CD4-positive, alpha-beta T cell treated with Interleukin-10 for 1 hour (primary cell): ENCODE measurements at places on chromosomes 7 and 10.
A peak's percentile ranks its signal among the peaks of the same experiment; 100 is the strongest.

DNA sequence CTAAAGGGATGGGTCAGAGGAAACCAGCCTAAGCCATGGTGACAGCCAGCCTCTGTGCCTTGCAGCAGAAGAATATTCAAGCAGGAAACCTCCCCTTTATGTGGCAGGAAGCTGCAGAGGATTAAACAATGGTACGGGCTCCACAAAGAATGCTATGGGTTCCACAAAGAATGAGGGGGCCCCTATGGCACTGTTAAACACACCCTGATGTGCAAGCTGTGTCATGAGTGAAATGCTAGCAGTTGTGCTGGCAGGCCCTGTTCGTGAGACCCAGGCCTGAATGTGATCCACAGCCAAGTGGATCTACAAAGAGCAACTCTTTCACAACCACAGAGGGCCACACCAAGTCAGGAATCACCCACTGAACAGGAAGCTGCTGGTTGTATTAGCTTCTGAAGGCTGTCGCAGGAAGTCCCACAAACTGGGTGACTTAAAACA is 68.9 kb downstream of the MYOF start:
- peak; percentile 47 for DNase-seq

GRCh38 chr10:43888586-43888985 is 239.9 kb upstream of the ZNF32 start:
- no peak for DNase-seq

DNA sequence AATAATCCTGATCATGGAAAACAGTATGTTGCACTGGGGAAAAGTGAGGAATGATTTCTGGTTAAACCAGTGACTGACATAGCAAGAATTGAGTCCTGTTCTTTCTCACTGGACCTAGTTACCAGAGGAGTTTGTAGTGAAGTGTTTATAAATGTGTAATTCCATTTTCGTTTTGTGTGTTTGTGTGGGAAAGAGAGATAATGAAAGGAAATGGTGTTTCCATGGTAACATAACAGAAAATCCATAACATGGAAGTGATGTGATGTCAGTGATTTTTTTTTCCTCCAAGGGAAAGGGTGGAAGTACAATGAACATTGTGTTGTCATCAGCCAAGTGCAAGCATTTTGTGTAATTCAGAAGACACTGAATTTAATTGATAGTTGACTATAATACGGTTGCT is 283.9 kb downstream of the PLXDC2 start:
- no peak for DNase-seq

DNA sequence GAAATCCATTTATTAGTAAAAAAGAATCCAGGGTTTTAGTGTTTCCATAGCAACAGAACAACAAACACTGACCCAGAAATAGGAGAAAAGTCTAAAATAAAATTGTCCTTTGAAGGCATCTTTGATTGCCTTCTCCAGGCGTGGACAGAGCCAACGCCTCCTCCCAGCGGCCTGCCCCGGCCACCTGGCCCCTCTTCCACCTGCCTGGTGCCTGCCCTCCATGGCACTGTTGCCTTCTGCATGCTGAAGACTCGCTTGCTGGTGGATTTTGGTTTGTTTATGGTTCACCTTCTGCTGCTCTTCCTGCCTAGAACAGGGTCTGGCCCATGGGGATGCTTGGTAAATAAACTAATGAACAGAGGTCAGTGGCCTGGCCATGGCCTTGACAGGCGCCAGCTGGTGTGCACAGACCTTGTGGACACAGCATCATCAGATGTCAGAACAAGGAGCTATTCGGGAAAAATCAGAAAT is 107.4 kb downstream of the DYNC2I1 start:
- no peak for DNase-seq

DNA sequence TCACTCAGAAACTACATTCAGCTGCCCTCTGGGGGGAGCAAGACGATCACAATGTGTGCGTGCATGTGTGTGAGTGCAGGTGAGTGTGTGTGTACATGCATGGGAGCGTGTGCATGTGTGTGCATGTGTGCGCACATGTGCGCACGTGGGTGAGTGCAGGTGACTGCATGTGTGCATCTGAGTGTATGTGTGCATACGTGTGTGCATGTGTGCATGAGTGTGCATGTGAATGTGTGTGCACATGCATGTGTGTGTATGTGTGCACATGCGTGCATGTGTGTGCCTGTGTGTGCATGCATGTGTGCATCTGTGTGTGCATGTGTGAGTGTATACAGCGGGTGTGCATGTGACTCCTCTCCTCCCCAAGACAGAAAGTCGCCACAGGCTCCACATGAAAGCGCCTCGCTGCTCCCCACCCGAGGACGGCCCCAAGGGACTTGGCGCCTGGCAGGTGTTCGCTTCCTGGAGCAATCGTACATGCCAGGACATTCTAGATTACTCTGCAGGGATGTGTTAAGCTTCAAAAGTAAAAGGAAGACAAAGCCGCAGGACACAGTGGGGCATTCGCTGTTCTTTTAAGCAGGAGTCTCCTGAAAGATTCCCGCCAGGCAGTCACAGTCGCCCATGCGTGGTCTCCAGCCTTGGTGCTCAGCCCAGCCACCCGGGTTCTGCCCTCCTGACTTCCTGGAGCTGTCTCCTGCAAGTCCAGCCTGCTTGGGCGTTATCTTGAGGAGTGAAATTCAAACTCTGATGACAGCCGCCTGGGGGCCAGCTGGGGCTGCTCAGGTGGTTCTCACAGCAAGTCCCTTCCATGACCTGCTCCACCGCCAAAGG is 42.0 kb upstream of the ADGRA1 start:
- no peak for DNase-seq
